NCI-H748 treated with DMSO at 0.1 percent for 48 hours (cell line): ENCODE measurements at places on chromosomes 7 and 10.

- no peak for DNase-seq
These were observed 32.0 kb upstream of the MKI67 start for GRCh38 chr10:128158021-128158795.

GRCh38 chr10:5607594-5607993, 58.8 kb downstream of the ASB13 start:
- no peak for DNase-seq

GRCh38 chr10:95262763-95263518, 27.9 kb downstream of the PDLIM1 start:
- DNase-seq: no peak

GRCh38 chr10:60681103-60681502, 97.2 kb upstream of the CDK1 start:
- DNase-seq: no peak

DNA sequence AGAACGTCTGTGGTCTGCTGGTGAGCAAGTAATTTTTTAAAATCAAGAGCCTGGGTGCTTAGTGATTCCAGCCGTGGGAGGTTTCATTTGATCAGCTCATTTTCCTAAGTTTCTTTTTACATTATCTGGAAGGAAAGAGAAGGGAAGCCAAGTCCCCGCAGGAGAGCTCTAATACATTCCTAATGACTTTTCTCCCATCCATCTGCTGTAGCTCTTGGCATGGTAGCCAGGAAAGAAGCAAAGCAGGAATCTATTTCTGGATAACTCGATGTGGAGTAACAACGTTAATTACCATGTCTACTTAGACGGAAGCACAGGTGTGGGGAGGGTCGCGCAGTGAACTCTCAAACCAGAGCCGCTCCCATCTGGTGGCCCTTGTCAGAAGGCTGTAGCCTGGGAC, 121.9 kb downstream of the PAXIP1 start:
- no peak for DNase-seq

DNA sequence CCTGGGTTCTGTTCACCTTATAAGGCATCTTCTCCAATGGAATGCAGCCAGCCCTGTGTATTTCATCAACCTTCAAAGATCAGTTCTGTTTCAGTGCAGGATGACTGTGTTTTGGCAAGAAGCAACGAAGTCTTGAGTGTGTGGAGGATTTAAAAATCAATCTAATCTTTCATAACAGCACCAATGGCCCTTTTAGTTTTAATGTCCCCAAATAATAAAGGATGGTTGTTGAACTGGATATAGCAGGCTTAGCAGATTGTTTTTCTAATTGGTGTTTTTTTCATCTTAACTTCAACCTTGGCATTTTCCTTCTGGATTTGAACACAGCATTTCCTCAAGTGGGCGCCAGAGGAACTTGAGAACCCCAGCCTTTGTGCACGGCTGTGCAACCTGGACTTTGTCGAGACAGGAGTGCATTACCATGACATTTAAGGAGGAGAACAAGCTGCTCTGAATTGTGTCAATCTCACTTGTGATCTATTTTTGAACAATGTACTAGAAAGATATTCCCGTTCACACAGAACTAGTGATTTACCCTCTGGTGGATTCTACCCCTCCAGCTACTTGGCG, 313.3 kb upstream of the AKR1E2 start:
- no peak for DNase-seq
